ENCODE measurements at places on chromosomes 11 and 22. TPM values are rescaled to one million over a fixed set of nuclear protein-coding genes. Genes with fewer than 3 reads are reported as not detected.

- H3K4me1 ChIP-seq: peaks cover 3% of the 10 kb centered on the region
- H3K27ac ChIP-seq: no peak overlapping the region
- H3K36me3 ChIP-seq: no peaks in the 10 kb centered on the region
- no peak overlapping the region for H3K4me3 ChIP-seq
Observed at GRCh38 chr11:125190566-125190965, 26.0 kb downstream of the PKNOX2 start.

- H3K4me1 ChIP-seq: peaks cover 30% of the 10 kb centered on the region
- H3K27me3 ChIP-seq: peaks cover 55% of the 10 kb centered on the region
- no peaks in the 10 kb centered on the region for H3K36me3 ChIP-seq
- no peak overlapping the region for H3K27ac ChIP-seq
Observed at GRCh38 chr11:46386005-46386578, 4.6 kb downstream of the MDK start.

DNA sequence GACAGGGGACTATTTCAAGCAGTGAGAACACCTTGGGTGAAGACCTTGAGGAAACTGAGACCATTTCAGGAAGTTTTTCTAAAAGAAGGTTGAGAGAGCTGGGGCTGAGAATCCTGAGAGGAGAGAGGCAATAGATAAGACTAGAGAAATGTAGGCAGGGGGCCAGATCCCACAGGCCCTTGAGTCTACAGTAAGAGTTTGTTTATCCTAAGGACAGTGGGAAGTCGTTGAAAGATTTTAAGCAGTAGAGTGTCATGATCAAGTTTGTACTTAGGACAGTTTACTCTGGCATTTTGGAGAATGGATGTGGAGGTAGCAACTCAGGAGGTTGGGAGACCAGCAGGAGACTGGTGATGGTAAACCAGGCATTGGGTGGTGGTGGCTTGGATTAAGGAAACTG, 17.1 kb downstream of the HSD17B12 start:
- H3K4me1 ChIP-seq: no peaks in the 10 kb centered on the region
- no peak overlapping the region for H3K4me3 ChIP-seq
- no peaks in the 10 kb centered on the region for H3K27me3 ChIP-seq
- no peaks in the 10 kb centered on the region for H3K36me3 ChIP-seq
- H3K27ac ChIP-seq: no peak overlapping the region

- DNase-seq: peak; percentile 87
- no peaks in the 10 kb centered on the region for H3K36me3 ChIP-seq
- peak overlapping the region; percentile 61 for H3K4me3 ChIP-seq
- H3K4me1 ChIP-seq: peaks cover 13% of the 10 kb centered on the region
- no peaks in the 10 kb centered on the region for H3K27me3 ChIP-seq
Observed at GRCh38 chr11:18720808-18721560, 5.0 kb downstream of the IGSF22 start.

The SMTNL1 gene
- total RNA-seq: not detected

GRCh38 chr11:251550-251949, 14.8 kb downstream of the PSMD13 start:
- H3K4me1 ChIP-seq: no peaks in the 10 kb centered on the region
- H3K36me3 ChIP-seq: peaks cover 68% of the 10 kb centered on the region
- H3K4me3 ChIP-seq: no peak overlapping the region
- H3K27me3 ChIP-seq: no peaks in the 10 kb centered on the region

- H3K4me1 ChIP-seq: peaks cover 40% of the 10 kb centered on the region
- DNase-seq: no peak
- H3K27ac ChIP-seq: no peak overlapping the region
- no peak overlapping the region for H3K4me3 ChIP-seq
- H3K27me3 ChIP-seq: no peaks in the 10 kb centered on the region
Observed at GRCh38 chr22:40484906-40485669, 114.7 kb downstream of the SGSM3 start.

The PRG2 gene
- total RNA-seq: not detected

- H3K36me3 ChIP-seq: peaks cover 17% of the 10 kb centered on the region
- H3K4me1 ChIP-seq: no peaks in the 10 kb centered on the region
- H3K27ac ChIP-seq: no peak overlapping the region
- no peak for DNase-seq
- H3K4me3 ChIP-seq: no peak overlapping the region
Observed at GRCh38 chr22:42171417-42171816, 40.8 kb upstream of the CYP2D6 start.

GRCh38 chr11:11427140-11427539, 74.1 kb upstream of the CSNK2A3 start:
- H3K36me3 ChIP-seq: no peaks in the 10 kb centered on the region
- peak overlapping the region; percentile 6 for H3K27ac ChIP-seq
- H3K27me3 ChIP-seq: no peaks in the 10 kb centered on the region

DNA sequence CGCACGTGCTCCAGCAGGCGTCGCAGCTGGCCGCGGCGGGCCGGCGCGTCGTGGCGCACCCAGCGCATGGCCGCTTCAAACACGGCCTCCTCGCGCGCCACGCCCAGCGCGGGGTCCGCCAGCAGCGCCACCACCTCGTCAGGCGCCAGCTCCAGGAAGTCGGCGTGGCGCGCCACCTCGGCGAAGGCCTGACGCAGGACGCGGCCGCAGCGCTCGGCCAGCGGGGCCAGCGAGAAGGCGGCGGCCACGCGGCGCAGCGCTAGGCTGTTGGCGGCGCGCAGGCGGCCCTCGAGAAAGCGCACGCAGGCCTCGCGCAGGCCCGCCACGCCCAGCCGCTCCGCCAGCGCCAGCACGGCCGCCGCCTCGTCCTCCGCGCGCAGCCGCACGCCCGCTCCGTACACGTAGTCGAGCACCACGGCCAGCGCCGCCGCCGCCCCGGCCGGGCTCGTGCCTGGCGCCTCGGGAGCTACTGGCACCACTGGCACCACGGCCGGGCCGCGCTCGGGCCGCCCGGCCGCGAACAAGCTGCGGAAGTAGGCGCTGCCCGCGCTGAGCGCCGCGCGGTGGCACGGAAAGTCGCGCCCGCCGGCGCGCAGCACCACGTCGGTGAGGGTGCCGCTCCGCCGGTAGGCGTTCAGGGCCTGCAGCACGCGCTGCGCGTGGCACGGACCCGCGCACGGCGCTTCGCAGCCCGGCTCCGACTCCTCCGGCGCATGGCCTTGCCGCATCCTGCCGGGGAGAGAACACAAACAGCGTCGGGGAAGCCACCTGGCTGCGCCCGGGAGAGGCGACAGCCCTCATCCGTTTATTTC, 2.9 kb downstream of the KLHL35 start:
- peaks cover 13% of the 10 kb centered on the region for H3K27me3 ChIP-seq
- DNase-seq: peak; percentile 90
- H3K4me1 ChIP-seq: peaks cover 12% of the 10 kb centered on the region
- no peak overlapping the region for H3K27ac ChIP-seq
- H3K4me3 ChIP-seq: peak overlapping the region; percentile 45
- H3K36me3 ChIP-seq: no peaks in the 10 kb centered on the region

- peak within 1 kb of the TSS; percentile 96 for H3K27ac ChIP-seq
- no peaks in the 10 kb centered on the region for H3K36me3 ChIP-seq
- DNase-seq: no peak
Observed at GRCh38 chr11:78417175-78417887, at the start of gene GAB2. GAB2 (minus strand) TSS chr11:78417820; CDS start chr11:78417720, 100 bp downstream.

DNA sequence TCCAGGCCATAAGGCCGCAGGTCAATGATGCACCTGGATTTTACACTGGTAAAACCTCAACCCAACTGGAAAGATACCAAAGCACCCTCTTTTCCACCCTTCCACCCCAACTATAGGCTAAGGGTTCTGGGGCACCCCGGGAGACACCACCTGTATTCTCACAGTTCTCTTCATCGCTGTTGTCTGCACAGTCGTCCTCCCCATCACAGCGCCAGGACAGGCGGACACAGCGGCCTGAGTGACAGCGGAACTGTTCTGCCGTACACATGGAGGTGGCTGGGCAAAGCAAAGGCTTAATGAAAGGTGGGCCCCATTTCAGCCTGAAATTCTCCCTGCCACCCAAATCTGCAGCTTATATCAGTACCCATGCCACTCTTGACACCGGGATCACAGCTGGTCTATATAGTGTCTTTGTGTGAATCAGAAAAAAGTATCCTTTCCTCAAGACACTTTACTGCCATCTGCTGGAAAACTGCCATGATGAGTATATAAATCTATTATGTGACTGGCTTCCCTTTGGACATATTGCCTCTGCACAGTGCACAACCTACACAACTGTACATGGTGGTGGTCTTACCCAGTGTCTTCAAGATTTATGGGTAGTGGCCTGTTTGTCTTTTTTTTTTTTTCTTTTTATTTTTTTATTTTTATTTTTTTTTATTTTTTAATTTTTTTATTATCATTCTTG, 21.5 kb downstream of the LRP4 start:
- no peaks in the 10 kb centered on the region for H3K4me1 ChIP-seq
- DNase-seq: no peak
- no peaks in the 10 kb centered on the region for H3K36me3 ChIP-seq
- no peak overlapping the region for H3K4me3 ChIP-seq
- no peaks in the 10 kb centered on the region for H3K27me3 ChIP-seq

DNA sequence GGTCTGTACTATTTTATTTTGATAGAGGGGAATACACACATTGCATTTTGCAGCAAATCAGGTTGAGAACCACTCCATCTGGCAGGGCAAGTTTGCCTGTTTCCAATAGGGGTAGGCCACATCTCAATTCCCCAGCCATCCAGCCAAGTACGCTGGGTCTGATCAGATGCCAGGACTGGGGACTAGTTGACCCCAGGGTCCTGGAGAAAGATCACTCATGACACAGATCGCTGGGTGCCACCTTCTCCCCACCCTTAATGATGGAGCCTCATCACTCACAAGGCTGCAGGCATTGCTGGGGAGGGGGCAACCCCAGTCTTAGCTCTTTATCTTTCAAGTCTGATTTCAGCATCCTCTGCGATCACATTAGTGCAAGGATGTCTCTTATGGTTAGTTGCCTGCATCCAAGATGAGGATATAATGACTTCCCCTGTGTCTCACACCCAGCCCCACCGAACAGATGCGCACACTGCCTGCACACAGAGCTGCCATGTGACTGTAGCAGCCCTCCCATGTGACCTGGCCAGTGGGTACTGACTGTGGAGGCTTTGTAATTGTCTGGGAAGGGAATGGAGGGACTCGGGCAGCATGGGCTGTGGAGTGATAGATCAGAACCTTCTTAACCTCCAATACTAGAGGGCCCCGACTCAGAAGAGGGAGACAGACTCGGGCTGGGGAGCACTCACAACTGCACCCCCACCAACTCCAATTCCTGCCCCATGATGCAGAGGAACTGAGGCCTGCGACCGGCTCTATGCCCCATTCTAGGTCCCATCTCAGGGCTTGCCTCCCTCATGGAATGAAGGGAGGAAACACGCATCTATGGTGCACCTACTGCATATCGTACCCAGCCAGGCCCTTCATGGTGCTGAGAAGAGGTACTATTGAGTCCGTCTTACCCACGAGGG, 155.8 kb downstream of the DSCAML1 start:
- H3K27me3 ChIP-seq: peaks cover 7% of the 10 kb centered on the region
- no peaks in the 10 kb centered on the region for H3K4me1 ChIP-seq
- peak; percentile 21 for DNase-seq
- no peak overlapping the region for H3K4me3 ChIP-seq

DNA sequence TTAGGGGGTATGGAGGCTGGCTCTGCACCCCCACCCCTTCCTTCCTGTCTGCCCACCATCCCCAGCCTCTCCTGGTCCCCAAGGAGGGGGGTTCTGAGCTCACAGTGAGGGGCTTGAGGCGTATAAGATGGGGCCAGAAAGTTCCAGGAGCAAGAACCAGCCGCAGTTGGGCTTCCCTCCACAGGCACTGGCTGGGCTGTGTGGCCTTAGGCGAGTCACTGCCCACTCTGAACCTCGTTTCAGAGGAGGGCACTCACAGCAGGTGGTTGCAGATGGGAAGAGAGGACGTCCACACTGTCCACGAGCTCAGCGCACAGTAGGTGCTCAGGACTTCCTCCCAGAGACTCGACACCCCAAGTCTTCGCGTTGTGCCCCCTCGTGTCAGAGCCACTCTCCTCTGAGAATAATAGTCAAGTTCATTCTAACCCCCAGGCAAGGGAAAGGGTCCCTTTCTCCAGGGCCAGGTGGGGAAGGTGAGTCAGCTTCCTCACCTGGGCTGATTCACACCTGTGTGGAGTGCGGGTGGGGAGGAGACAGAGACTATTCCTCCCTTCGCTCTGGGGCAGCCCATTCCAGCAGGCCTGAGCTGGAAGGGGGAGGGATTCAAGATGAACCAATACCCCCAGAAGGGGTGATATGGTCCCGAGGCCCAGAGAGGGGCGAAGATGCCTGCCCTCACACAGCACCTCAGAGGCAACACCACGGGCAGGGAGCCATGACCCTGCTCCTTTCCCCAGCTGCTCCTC, 29.3 kb downstream of the RPL3 start:
- no peak overlapping the region for H3K27ac ChIP-seq
- H3K27me3 ChIP-seq: no peaks in the 10 kb centered on the region
- H3K4me3 ChIP-seq: no peak overlapping the region
- no peaks in the 10 kb centered on the region for H3K36me3 ChIP-seq
- H3K4me1 ChIP-seq: peaks cover 23% of the 10 kb centered on the region
- no peak for DNase-seq

GRCh38 chr11:126597041-126597440, 241.6 kb downstream of the ST3GAL4 start:
- no peaks in the 10 kb centered on the region for H3K36me3 ChIP-seq
- no peaks in the 10 kb centered on the region for H3K4me1 ChIP-seq
- DNase-seq: no peak
- H3K4me3 ChIP-seq: no peak overlapping the region

DNA sequence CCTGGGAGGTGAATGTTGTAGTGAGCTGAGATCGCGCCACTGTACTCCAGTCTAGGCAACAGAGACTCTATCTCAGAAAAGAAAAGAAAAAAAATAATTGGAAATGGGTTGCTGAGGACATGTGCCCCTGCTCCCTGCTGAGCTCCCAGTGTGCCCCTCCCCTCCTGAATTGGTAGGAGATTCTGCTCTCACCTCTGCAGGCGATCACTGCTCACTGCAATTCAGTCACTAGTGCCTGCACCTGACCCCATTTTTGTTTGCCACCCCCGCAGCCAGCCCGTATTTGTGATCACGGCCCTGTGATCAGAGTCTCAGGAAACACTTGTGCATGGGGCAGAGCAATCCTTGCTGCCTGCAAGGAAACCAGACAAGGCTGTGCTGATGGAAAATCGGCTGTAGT, 16.3 kb upstream of the SEC14L3 start:
- no peak overlapping the region for H3K27ac ChIP-seq
- no peak overlapping the region for H3K4me3 ChIP-seq
- H3K36me3 ChIP-seq: no peaks in the 10 kb centered on the region
- DNase-seq: no peak
- H3K27me3 ChIP-seq: no peaks in the 10 kb centered on the region

- H3K4me1 ChIP-seq: peaks cover 20% of the 10 kb centered on the region
- no peak for DNase-seq
- no peaks in the 10 kb centered on the region for H3K36me3 ChIP-seq
- no peak overlapping the region for H3K27ac ChIP-seq
- H3K4me3 ChIP-seq: no peak overlapping the region
Observed at GRCh38 chr22:23176645-23177027, 3.7 kb upstream of the BCR start.

The MAPK8IP1 gene
- total RNA-seq: 6.4 TPM

DNA sequence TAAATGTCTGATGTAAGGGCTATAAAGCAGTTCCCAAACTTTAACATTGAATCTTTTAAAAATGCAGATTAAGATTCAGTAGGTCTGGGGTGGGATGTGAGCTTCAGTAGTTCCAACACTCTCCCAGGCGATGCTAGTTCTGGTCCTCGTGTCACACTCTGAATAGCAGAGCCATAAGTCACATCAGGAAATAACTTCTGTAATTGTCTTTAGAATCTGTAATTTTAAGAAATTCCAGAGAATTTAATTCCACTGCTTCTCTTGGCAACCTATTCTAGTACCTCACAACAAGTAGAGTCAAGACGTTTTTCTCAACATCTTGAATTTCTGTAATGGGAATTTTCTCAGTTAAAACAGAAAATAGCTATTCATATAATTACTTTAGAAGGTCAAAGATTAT, 223.1 kb downstream of the TMEM135 start:
- H3K4me1 ChIP-seq: no peaks in the 10 kb centered on the region
- H3K27me3 ChIP-seq: no peaks in the 10 kb centered on the region
- H3K36me3 ChIP-seq: no peaks in the 10 kb centered on the region
- no peak for DNase-seq
- H3K27ac ChIP-seq: no peak overlapping the region
